ENCODE measurements at places on chromosomes 16 and 17. TPM values are rescaled to one million over a fixed set of nuclear protein-coding genes. Genes with fewer than 3 reads are reported as not detected.
A peak's percentile ranks its signal among the peaks of the same experiment; 100 is the strongest.

GRCh38 chr16:50035468-50035992, 10.5 kb downstream of the CNEP1R1 start:
- peaks cover 6% of the 10 kb centered on the region for H3K36me3 ChIP-seq
- H3K4me3 ChIP-seq: no peak overlapping the region
- H3K27ac ChIP-seq: no peak overlapping the region
- DNase-seq: no peak

Gene UMOD
- total RNA-seq: not detected

GRCh38 chr16:57115514-57116182, 23.3 kb downstream of the CPNE2 start:
- H3K4me3 ChIP-seq: no peak overlapping the region
- peaks cover 4% of the 10 kb centered on the region for H3K4me1 ChIP-seq

DNA sequence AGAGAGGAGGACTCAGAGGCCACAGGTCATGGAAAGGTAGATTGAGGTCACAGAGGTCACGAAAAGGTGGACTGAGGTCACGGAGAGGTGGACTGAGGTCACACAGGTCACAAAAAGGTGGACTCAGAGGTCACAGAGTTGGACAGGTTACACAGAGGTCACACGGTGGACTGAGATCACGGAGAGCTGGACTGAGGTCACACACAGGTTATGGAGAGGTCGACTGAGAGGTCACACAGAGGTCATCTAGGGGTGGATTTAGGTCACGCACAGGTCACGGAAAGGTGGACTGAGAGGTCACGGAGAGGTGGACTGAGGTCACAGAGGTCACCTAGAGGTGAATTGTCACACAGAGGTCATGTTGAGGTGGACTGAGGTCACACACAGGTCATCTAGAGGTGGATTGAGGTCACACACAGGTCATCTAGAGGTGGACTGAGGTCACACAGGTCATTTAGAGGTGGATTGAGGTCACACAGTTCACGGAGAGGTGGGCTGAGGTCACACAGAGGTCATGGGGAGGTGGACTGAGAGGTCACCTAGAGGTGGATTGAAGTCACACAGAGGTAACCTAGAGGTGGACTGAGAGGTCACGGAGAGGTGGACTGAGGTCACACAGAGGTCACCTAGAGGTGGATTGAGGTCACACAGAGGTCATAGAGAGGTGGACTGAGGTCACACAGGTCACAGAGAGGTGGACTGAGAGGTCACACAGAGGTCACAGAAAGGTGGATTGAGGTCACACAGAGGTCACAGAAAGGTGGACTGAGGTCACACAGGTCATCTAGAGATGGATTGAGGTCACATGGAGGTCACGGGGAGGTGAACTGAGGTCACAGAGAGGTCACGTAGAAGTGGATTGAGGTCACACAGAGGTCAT, 26.7 kb upstream of the JPT2 start:
- no peak overlapping the region for H3K4me3 ChIP-seq
- peaks cover 18% of the 10 kb centered on the region for H3K4me1 ChIP-seq
- peaks cover 8% of the 10 kb centered on the region for H3K36me3 ChIP-seq
- no peak for DNase-seq
- H3K27me3 ChIP-seq: no peaks in the 10 kb centered on the region
- H3K27ac ChIP-seq: peak overlapping the region; percentile 57

DNA sequence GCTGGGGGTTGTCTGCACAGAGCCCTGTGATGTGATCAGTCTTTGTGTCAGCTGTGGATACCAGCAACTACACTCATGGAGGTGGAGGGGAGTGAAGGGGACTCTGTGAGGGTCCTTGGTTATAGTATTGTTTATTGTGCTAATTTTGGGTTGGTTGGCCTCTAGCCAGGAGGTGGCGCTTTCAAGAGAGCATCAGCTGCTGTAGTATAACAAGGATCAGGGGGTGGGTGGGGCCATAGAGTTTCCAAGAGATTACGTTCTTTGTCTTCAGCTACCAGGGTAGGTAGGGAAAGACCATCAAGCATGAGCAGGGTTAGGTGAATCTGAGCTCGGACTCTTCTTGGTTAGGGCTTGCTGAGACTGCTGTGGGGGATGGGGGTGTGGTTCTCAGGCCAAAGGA, 97.1 kb upstream of the HS3ST3A1 start:
- H3K27me3 ChIP-seq: no peaks in the 10 kb centered on the region
- no peak for DNase-seq
- H3K36me3 ChIP-seq: no peaks in the 10 kb centered on the region
- H3K4me3 ChIP-seq: no peak overlapping the region
- no peak overlapping the region for H3K27ac ChIP-seq
